ENCODE measurements at places on chromosomes 1 and 21.

- no peak for DNase-seq
Measured at GRCh38 chr1:179860652-179861051, 17.0 kb downstream of the TOR1AIP2 start.

GRCh38 chr1:6041432-6042062 is 4.1 kb upstream of the KCNAB2 start:
- DNase-seq: no peak

- DNase-seq: no peak
Measured at GRCh38 chr1:9601942-9602793, 13.5 kb downstream of the TMEM201 start.

GRCh38 chr1:9630331-9631111 is 21.0 kb upstream of the PIK3CD start:
- no peak for DNase-seq

DNA sequence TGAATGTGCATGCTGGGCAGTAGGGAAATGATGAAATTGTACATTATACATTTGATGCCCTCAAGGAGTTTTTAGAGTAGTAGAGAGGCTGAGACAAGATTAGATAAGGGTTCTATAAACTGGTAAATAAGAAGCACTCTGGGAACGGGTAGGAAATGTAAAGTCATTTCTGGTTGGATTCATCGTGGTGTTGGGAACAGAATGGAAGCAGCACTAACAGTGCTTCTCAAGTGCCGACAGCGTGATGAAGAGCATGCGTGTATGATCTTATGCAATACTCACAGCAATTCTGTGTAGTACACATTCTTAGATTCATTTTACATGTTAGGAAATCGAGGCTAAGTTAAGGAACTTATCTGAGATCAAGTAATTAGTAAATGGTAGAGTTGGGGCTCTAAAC is 45.9 kb downstream of the GPR88 start:
- DNase-seq: no peak

DNA sequence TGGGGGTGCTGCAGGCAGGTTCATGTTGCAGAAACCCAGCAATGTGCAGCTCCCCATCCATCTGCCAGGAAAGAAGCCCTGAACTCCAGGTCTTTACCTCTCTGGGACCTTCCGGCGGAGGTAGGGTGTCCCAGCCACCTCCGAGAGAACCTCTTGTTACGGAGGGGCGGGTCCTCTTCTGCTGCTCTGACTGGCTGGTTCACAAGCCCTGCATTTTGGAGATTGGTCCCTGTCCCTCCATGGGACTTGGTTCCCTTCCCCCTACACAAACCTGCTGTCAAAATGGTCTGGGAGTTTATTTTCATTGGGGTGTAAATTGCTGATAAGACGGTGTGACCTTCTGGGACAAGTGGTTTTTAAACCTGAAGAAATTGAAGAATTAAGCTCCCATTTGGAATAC is 8.0 kb upstream of the CELSR2 start:
- DNase-seq: no peak

DNA sequence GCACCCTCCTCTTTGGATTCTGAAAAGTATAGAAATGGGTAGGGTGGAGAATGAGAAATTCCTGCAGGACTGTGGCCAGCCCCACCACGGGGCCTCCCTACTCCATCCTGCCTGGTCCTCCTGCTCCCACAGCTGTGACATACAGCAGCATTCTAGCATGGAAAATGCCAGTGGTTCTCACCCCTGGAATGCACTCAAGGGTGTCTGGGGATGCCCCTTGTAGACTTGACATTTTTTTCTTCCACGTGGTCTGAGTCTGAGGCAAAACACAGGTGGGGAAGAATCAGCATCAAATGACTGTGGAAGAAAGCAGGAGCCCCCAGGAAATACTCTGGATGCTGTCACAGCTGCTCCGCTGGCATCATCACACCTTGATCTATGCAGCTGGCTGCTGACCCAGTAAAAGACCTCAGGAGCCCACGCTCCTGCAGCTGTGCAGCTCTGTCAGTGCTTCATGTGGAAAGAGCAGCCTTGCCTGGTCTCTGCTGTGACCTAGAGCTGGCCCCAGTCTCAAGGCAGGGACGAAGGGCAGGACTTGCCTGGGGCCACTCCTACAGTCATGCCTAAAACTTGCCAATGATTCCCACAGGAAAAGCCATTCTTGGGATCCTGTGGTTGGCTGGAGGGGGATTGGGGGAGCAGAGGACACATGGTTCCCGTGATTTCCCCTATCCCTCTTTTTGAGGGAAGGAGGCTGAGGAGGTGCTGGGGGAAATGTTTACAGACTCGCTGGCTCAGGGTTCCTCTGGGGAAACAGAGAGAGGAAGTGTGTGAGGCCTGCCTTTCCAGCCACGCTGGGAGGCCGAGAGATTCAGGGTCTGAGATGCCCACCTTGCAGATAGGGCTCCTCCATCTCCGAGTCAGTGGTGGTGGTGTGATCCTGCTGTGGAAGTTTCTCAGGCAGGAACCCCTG is 10.8 kb upstream of the A3GALT2 start:
- no peak for DNase-seq

DNA sequence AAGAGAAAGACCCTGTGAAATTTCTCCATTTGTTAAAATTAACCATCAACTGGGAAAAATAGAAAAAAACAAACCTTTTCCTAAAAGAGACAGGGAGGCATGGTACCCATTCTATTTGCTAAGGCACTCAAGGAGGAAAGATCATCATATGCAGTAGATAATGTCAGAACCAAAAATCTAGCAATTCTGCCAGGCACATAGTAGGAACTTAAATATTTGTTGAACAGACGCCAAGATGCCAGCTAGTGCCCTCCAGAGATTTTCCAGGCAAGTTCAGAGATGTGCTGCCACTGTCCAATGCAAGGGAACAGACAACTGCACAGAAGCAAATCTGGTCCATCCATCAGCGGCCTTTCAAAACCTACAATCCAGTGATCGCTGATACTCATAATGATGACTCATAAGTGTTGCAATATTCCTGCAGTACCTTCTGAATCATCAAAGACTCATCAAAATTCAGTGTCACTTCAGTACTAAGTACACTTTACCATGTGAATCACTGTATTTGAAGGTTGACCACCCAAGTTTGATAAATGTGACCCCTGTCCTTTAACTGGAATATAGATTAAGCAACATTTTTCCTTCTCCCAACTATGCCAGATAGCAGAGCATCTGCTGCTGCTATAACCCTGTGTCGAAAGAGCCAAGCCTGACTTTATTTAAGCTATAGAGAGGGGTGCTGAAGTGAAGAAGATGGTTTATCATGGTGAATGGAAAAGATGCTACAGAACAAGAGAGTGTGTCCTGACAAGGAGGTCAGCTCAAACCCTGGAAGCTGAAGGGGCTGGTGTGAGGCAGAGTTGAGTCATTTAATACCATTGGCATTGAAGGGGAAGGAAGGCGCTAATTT is 99.1 kb downstream of the MT1HL1 start:
- DNase-seq: no peak

DNA sequence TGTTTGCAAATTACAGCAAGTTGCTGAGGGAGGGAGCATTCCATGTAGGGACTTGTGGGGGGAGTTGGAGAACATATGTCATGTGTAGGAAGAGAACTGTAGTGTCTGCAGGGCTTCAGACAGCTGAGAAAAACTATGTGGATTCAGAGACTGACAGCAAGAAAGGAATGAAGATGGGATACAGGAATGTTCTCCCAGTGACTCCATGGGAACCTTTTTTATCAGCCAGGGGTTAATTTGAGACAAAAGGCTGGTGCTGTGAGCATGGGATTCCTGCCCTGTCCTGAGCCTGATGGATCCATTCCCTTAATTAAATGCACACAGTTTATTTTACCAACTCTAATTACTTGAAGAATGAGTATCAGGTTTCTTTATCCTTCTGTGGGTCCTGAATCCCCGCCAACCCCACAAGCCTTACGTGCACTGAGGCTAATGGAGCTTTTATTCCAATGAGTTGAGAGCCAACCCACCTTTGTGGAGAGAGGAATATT is 26.5 kb upstream of the PLXNA2 start:
- DNase-seq: peak; percentile 36

DNA sequence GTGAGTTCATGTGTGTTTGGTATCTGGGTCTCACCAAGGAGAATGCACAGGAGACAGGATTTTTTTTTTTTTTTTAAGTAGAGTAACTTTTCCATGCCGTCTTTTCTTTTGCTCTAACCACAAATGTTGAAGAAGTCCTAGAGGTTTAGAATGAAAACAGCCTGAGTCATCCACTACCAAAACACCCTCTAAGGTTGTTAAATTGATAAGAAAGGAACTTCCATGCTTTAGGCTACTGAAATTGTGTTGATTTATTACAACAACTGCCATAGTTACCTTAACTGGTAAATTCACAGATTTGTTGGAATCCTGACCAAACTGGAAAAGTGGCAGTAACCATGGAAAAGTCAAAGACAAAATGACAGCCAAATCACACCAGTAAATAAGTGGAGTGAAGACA is 375.6 kb downstream of the AMY1C start:
- DNase-seq: no peak

GRCh38 chr21:32690085-32690484 is 37.7 kb downstream of the SYNJ1 start:
- DNase-seq: no peak

DNA sequence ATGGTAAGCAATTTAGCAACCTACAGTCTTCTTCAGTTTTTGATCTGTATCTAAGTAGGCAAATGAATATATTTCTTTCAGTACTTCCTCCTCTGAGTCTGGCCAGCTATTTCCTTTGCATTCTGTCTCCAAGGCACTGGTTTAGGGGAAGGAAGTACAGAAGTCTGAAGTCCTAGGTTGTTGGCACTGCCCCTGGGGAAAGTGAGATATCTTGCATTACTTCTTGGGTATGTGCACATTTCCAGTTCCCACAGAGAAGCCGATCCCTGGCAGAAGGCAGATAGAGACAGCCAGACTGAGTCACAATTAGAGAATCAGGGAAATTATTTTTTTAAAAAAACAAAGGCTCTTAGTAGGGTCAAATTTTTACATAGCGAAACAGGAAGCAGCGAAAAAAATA is 98.8 kb downstream of the RASAL2 start:
- no peak for DNase-seq

DNA sequence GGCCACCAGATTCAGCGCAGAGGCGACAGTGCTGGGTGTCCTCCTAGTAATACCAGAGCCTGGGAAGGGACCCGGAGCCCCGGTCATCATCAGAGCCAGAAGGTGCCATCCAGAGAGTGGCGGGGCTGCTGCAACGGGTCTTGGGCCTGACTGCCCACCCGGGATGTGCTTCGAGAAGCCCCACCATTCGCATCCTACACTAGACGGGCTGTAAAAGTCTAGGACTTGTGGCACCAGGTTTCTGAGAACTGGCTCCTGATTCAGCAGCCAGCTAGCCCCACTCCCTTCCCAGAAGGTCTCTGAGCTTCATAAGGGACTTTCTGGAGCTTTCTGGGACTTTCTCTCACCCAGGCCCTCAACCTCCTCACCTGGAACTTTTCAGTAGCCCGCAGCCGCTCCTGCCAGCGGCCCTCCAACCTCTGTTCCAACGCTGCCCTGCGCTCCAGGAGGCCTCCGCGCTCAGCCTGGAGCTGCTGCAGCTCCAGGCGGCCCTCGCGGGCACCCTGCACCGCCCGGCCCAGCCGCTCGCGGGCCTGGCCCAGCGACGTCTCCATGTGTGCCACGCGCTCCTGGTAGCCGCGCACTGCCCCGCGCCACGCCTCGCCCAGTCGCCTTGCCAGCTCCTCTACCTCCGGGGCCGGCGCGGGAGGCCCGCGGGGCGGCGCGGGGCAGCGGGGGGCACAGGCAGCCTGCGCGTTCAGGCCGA is 940 bp downstream of the NES start:
- DNase-seq: no peak

GRCh38 chr1:180675586-180675985 is 43.8 kb downstream of the XPR1 start:
- peak; percentile 8 for DNase-seq

DNA sequence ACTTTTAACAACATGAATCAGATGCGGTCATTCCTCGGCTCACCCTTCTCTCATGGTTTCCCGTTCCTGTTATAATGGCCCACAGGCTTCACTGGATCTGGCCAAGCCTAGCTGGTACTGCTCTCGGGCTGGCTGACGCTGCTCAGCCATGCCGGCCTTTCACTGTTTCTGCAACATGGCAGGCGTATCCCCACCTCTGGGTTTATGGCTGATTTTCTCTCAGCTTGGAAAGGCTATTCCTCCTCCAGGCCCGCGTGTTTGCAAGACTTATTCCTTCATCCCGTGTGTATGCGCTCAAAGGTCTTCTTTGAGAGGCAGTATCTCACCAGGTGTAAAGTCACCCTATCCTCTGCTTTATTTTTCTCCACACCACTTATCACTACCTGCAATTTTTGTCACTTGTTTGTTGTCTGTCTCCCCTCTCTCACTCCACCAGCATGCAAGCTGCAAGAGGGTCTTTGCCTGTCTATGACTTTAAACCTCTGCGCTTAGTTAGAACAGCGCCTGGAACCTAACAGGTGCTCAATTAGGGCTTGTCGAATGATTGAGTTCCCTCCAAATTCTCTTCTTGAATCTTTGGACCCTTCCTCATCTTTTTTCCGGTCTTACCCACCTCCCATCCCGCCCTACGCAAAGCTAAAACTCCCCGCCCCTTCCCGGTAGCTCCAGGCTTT is 491 bp upstream of the RAP1A start:
- DNase-seq: peak; percentile 2

DNA sequence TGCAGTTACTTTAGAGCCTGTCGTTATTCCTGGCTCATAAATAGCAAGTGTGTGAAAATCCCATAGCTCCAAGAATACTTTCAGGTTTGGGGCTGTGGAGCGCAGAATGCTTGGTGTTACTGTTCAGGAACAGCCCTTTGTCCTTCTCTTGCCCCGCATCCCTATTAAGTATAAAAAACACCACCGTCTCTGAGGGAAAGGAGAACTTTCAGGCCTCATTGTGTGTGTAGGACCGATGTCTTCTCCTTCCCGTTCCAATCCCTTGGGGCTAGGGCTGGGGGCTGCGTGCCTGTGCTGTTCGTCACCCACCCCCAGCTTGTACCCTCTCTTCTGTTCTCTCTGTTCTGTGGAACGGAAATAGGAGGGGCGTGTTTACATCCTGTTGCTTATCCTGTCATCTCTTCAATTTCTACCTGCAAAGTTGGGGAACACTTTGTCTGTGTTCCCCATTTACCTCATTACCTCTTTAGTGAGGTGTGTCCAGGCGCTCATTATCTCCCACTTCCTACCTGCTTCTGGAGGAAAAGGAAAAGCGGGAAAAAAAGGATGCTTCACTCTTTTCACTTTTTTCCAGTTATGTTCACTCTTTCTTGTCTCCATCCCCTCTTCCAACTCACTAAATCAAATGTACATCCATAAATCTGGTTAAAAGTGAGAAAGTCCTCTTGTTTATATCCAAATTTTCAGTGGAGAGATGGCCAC is 788 bp upstream of the TXNIP start:
- DNase-seq: no peak

DNA sequence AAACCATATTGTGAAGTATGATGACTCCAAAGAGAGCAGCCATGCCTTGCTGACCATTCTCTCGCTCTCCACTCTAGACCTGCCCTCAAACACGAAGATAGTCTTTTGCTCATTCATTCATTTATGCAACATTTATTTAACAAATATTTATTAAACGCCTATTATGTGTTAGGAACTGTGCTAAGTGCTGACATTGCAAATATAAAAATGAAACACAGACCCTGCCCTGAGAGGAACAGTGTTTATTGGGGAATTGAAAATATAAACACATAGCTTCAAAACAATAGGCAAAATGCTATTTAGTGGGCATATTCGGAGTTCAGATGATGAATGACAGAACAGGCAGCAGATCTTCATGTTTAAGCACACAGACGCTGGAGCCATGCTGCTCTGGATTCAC is 213.6 kb downstream of the NUF2 start:
- DNase-seq: no peak

Data from NT2/D1 (cell line).